ENCODE measurements at places on chromosomes 4 and X. TPM values are rescaled to one million over a fixed set of nuclear protein-coding genes. Genes with fewer than 3 reads are reported as not detected.

The TCEAL2 gene
- total RNA-seq: not detected

The BST1 gene
- 0.88 TPM for total RNA-seq

The F8 gene
- total RNA-seq: 4.1 TPM

DNA sequence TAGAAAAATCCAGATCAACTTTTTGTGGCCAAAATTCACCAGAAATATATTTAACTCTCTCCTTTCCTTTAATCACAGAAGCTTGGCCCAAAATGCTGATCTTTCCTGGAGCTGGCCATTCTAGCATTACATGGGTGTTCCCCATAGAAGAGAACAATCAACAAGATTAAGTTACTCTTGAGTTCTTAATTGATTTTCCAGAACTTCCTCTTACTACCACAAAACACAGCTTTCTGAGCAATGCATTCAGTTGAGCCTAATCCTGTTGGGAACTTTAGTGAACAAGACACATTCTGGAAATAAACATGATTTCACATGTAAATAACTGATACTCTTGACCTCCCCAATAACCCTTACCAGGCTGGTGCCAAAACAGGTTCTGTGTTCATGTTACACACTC is 45.4 kb upstream of the STIM2 start:
- DNase-seq: no peak

DNA sequence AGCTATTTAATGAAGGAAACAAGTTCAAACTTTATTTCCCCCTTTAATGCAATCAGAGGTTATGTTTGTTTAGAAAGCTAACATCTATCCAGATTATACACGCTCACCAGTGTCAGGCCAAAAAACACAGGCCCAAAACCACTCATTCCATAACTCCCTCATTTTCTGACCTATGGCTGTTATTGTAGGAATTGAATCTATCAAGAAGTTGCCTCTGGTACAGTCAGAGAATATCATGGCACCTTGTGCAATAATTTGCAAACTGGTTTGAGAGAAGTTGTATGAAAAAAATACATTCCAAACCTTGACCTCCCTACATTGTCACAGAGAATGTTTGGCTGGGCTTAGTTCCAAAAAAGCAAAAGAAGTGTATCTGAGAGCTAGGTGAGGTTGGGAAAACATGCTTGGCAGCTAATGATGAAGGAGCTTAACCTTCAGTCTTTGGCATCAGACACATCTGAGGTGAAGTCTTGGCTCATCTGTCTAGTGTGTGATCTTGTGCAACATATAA is 591.0 kb downstream of the ANKRD50 start:
- no peak for DNase-seq

DNA sequence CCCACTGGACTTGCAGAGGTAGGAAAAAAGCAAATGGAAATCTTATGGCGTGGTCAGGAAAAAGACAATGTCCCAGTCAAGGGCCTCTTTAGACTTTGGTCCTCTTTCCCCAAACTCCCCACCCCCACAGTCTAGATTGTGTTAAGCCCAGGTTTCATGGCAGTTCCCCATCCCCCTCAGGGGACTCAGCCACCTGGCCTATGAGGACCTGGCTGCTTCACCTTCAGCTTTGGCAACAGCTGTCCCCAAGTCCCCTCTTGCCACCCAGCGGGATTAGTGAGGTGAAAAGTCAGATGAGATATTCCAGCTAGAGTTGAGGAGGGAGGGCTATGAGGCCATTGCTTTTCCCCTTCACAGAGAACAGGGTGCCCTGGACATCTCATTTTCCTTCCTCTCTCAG is 457 bp downstream of the RIPPLY1 start:
- DNase-seq: no peak

DNA sequence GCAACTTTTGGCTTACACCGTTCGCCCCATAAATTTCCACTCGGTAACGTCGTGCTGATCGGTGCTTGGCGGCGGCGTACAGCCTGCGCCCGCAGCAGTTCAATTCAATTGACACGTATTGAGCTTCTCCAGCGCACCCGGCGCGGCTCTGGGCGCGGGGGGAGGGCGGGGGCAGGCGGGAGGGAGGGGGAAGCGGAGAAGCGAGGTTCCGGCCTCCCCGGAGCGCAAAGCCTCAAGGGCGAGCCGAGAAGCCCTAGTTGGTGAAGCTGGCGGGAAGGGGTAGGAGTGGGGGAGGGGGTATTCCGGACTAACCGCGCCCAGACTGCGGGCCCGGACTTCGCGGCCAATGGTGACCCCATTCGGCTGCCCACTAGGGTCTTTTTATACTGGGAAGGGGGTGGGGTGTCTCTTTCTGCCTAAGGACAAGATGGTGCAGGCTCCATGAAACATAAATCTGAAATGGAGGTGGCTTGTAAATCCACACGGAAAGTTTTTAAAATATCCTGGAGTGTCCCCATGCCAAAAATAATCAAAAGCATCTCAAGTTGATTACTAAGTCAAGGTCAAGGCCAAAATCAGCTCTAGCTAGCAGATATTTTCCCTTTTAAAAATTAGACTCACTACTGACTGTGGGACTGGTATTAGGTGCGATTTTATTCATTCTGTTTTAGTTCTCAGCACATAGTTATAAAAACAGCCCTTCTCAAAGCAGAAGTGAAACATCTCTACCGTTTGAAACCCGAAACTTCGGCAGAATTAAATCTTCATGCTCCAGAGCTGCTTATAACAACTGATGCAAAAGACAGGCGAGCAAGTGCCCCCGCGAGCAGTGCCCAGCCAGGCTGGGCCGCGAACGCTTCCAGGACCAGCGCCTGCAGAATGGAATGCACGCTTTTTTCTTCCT is 1.5 kb upstream of the BCOR start:
- DNase-seq: no peak

DNA sequence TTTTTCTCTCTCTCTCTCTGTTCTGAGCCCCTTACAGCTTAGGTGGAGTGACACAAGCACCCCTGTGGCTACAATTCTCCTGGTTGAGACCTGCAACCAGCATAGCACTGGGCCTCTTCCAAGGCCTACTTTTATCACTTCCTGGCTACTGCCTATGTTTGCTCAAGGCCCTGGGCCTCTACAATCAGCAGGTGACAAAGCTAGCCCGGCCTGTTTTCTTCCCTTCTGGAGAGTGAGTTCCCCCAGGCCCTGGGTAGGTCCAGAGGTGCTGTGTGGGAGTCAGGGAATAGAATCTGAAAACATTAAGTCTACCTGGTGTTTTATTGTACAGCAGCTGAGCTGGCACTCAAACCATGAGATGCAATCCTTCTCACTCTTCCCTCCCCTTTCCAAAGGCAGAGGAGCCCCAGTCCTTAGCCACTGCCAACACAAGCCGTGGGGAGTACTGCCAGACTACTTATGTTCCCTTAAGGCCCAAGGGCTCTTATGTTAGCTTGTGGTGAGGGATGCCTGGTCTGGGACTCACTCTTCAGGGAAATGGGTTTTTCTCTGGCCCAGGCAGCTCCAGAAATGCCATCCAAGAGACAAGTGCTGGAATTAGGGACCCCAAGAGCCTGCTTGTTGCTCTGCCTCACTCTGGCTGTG is 23.8 kb upstream of the MAGEC3 start:
- DNase-seq: no peak

All from myocyte (in vitro differentiated cells).